Pancreas (tissue), 10 donors: ENCODE measurements at places on chromosomes 2 and 18. TPM values are rescaled to one million over a fixed set of nuclear protein-coding genes. Genes with fewer than 3 reads are reported as not detected.

ASPRV1 gene
- 0.44 TPM for total RNA-seq

- peaks cover 2% of the 10 kb centered on the region for H3K36me3 ChIP-seq
- peaks cover 19% of the 10 kb centered on the region for H3K4me1 ChIP-seq
- no peaks in the 10 kb centered on the region for H3K27me3 ChIP-seq
- peak within 1 kb of the TSS; percentile 99 for H3K27ac ChIP-seq
- peak; percentile 91 for DNase-seq
These were observed at the start of gene NRBP1 for GRCh38 chr2:27428213-27428977. TSS of gene NRBP1 (plus strand) at chr2:27428631. CDS start at chr2:27433274, 4,643 bp downstream.

ASTL gene
- total RNA-seq, result not detected

DNA sequence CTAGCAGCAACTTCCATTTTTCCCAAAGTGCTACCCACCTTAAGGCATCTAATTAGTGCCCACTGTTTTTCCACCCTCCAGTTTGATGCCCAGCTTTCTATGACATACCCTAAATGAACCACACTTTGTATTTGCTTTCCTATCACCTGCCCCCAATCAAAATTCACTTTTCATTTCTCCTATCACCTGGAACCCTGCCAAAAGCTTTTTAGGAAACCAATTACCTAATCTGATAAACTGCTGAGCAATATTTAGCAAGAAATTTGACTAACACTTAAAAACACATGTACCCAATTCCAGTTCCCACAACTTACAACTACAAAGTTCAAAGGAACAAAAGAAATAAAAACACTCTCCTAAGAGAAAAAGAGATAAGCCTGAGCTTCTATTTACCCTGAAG lies 71.7 kb downstream of the IKZF2 start:
- no peaks in the 10 kb centered on the region for H3K36me3 ChIP-seq
- no peak overlapping the region for H3K27ac ChIP-seq
- H3K4me3 ChIP-seq, result no peak overlapping the region

GRCh38 chr18:78080761-78081160 lies 831.1 kb downstream of the GALR1 start:
- no peak overlapping the region for H3K27ac ChIP-seq
- H3K27me3 ChIP-seq, result no peaks in the 10 kb centered on the region
- no peak for DNase-seq
- no peaks in the 10 kb centered on the region for H3K36me3 ChIP-seq

- H3K4me1 ChIP-seq, result no peaks in the 10 kb centered on the region
- H3K27me3 ChIP-seq, result no peaks in the 10 kb centered on the region
- no peaks in the 10 kb centered on the region for H3K36me3 ChIP-seq
- H3K27ac ChIP-seq, result no peak overlapping the region
- DNase-seq, result no peak
- no peak overlapping the region for H3K4me3 ChIP-seq
These were observed 106.3 kb downstream of the TRIM43 start for GRCh38 chr2:95698146-95698545.

CTLA4 gene
- total RNA-seq, result 0.17 TPM

GRCh38 chr2:238582159-238582558 lies 155.4 kb downstream of the ASB1 start:
- no peaks in the 10 kb centered on the region for H3K4me1 ChIP-seq
- H3K27ac ChIP-seq, result no peak overlapping the region
- no peaks in the 10 kb centered on the region for H3K36me3 ChIP-seq

DNA sequence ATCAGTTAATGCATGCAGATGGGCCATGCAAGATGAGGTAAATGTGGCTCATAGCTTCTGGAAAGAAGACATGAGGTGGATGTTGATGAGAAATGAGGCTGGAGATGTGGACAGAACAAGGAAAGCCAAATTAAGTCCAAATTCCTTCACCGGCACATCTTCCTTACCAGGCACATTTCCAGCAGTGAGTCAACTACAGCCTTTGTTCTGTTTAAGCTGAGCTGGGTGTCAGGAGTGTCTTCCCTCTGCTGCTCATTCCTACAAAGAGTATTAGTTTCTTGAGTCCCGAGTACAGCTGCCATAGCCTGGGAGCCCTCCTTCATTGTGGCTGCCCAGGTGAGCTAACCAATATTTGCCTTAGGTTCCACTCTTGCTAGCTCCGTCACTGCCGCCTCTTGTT lies 945.0 kb downstream of the SLC4A3 start:
- no peak for DNase-seq
- no peaks in the 10 kb centered on the region for H3K36me3 ChIP-seq
- H3K4me3 ChIP-seq, result no peak overlapping the region
- H3K4me1 ChIP-seq, result no peaks in the 10 kb centered on the region
- no peaks in the 10 kb centered on the region for H3K27me3 ChIP-seq

GRCh38 chr2:5188636-5189035 lies 503.5 kb upstream of the SOX11 start:
- no peak overlapping the region for H3K4me3 ChIP-seq
- peaks cover 6% of the 10 kb centered on the region for H3K27me3 ChIP-seq
- DNase-seq, result no peak
- no peak overlapping the region for H3K27ac ChIP-seq
- H3K36me3 ChIP-seq, result no peaks in the 10 kb centered on the region

CAPN14 gene
- not detected for total RNA-seq

GRCh38 chr2:204436230-204436629 lies 109.0 kb upstream of the PARD3B start:
- no peaks in the 10 kb centered on the region for H3K36me3 ChIP-seq
- H3K27me3 ChIP-seq, result no peaks in the 10 kb centered on the region
- H3K4me3 ChIP-seq, result no peak overlapping the region
- no peak overlapping the region for H3K27ac ChIP-seq
- no peak for DNase-seq

SESTD1 gene
- total RNA-seq, result 14.1 TPM

GRCh38 chr2:82007071-82007664 lies 1702.6 kb upstream of the LRRTM1 start:
- H3K4me1 ChIP-seq, result no peaks in the 10 kb centered on the region
- no peaks in the 10 kb centered on the region for H3K27me3 ChIP-seq
- H3K36me3 ChIP-seq, result no peaks in the 10 kb centered on the region
- no peak for DNase-seq
- H3K4me3 ChIP-seq, result no peak overlapping the region
- H3K27ac ChIP-seq, result no peak overlapping the region

DNA sequence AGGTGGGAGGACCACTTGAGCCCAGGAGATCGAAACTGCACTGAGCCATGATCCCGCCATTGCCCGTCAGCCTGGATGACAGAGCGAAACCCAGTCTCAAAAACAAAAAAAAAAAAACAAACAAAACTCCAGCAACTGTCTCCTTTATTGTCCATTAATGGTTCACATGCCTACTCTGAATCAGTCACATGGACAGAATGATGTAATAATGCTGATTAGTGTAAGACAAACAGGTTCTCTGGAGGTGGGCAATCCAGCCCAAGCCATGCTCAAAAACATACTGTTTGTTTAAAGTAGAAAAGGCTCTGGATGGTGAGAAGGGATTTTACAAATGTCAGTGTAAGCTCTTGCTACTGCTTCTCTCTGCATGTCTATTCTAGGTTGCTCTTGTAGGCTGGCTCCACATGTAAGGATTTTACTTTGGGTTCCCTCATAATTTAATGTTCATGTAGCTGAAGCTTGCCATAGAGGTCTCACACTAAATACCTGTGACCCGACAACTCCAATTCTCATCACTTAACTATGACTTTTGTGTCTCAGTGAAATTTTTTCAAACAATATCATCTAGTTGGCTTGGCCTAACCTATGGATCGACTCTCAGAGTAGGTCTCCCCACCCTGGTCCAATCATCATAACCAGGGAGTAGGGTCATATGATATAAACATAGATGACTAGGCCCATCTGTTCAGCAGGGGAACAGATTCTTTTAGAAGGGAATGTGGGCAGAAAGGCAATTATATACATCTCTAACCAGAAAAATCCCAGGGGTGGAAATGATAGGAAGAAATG lies 83.9 kb upstream of the SLC39A10 start:
- peaks cover 7% of the 10 kb centered on the region for H3K4me1 ChIP-seq
- no peak overlapping the region for H3K27ac ChIP-seq
- no peaks in the 10 kb centered on the region for H3K36me3 ChIP-seq
- DNase-seq, result no peak

DNA sequence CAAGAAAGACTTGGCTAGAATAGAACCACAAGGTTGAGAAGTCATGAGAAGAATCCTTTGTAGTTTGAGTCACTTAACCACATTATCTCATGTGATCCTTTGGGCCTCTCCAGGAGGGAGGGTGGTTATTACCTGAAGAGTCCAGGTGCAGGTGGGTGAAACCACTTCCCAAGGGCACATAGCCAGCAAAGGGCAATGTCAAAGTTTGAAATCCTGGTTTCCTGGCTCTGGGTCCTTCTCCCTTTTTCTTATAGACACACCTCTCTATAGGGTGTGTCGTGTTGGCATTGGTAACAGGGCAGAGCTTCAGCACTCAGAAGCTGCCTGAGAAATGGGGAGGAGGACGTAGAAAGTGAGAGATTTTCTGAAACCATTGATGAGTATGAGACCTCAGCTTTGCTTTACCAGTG lies 137.9 kb downstream of the MGAT5 start:
- no peak overlapping the region for H3K27ac ChIP-seq
- no peak for DNase-seq
- no peaks in the 10 kb centered on the region for H3K4me1 ChIP-seq
- H3K27me3 ChIP-seq, result no peaks in the 10 kb centered on the region
- H3K36me3 ChIP-seq, result no peaks in the 10 kb centered on the region

SKOR2 gene
- total RNA-seq, result not detected

GRCh38 chr2:17182399-17182798 lies 335.8 kb downstream of the RAD51AP2 start:
- no peaks in the 10 kb centered on the region for H3K36me3 ChIP-seq
- H3K4me3 ChIP-seq, result no peak overlapping the region
- no peaks in the 10 kb centered on the region for H3K27me3 ChIP-seq
- no peak overlapping the region for H3K27ac ChIP-seq
- no peak for DNase-seq

DNA sequence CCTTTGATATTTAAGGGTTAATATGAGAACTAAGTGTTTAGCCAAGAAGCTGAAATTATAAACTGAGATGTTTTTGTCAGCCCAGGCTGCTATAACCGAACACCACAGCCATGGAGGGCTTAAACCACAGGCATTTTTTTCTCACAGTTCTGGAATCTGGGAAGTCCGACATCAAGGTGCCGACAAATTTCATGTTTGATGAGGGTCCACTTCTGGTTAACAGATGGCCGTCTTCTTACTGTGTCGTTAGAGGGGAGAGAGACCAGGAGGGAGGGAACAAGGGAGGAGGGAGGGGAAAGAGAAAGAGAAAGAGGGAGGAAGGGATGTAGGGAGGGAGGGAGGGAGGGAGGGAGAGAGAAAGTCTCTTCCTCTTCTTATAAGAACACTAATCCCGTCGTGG lies 6.5 kb upstream of the CNDP2 start:
- no peaks in the 10 kb centered on the region for H3K27me3 ChIP-seq
- H3K4me3 ChIP-seq, result no peak overlapping the region
- H3K4me1 ChIP-seq, result no peaks in the 10 kb centered on the region
- no peak overlapping the region for H3K27ac ChIP-seq
- DNase-seq, result no peak

- no peak overlapping the region for H3K27ac ChIP-seq
- H3K4me3 ChIP-seq, result no peak overlapping the region
- peaks cover 5% of the 10 kb centered on the region for H3K4me1 ChIP-seq
- H3K27me3 ChIP-seq, result no peaks in the 10 kb centered on the region
These were observed 27.7 kb upstream of the MAPRE3 start for GRCh38 chr2:26942543-26943295.

DNA sequence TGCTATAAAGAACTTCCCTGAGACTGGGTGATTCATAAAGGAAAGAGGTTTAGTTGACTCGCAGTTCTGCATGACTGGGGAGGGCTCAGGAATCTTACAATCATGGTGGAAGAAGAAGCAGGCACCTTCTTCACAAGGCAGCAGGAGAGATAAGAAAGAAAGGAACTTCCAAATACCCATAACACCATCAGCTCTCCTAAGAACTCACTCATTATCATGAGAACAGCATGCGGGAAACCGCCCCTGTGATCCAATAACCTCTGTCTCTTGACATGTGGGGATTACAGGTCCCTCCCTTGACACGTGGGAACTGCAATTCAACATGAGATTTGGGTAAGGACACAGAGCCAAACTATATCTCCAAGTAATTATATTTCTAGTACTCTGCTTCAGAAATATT lies 163.8 kb upstream of the CDH20 start:
- no peak for DNase-seq
- H3K4me1 ChIP-seq, result no peaks in the 10 kb centered on the region
- no peak overlapping the region for H3K27ac ChIP-seq
- no peak overlapping the region for H3K4me3 ChIP-seq
- no peaks in the 10 kb centered on the region for H3K27me3 ChIP-seq
- H3K36me3 ChIP-seq, result no peaks in the 10 kb centered on the region

UGP2 gene
- 55.5 TPM for total RNA-seq

- no peak for DNase-seq
- no peak overlapping the region for H3K27ac ChIP-seq
- no peaks in the 10 kb centered on the region for H3K4me1 ChIP-seq
- no peaks in the 10 kb centered on the region for H3K36me3 ChIP-seq
- H3K4me3 ChIP-seq, result no peak overlapping the region
These were observed 58.7 kb downstream of the FASTKD2 start for GRCh38 chr2:206824087-206824618.

GPR55 gene
- total RNA-seq, result not detected

MYO7B gene
- 0.85 TPM for total RNA-seq

MLPH gene
- 25.3 TPM for total RNA-seq
